ENCODE measurements at places on chromosomes 4 and X. TPM values are rescaled to one million over a fixed set of nuclear protein-coding genes. Genes with fewer than 3 reads are reported as not detected.

The SH2D1A gene
- total RNA-seq, result 67.6 TPM

The BLOC1S4 gene
- total RNA-seq, result 21.0 TPM

The TXK gene
- total RNA-seq, result 13.3 TPM

The RHOH gene
- total RNA-seq, result 114 TPM

The WAS gene
- total RNA-seq, result 89.8 TPM

The AR gene
- total RNA-seq, result not detected

The RBM3 gene
- 258 TPM for total RNA-seq

The GNPDA2 gene
- total RNA-seq, result 19.0 TPM

The FAM236A gene
- not detected for total RNA-seq

- no peak for DNase-seq
- H3K27ac ChIP-seq, result no peak within 1 kb of the TSS
- H3K4me3 ChIP-seq, result no peak within 1 kb of the TSS
- peaks cover 12% of the 10 kb centered on the region for H3K27me3 ChIP-seq
- H3K4me1 ChIP-seq, result peaks cover 6% of the 10 kb centered on the region
- H3K36me3 ChIP-seq, result no peaks in the 10 kb centered on the region
These were observed at the start of gene PNMA6F for GRCh38 chrX:153321381-153322124. Gene PNMA6F (minus strand): TSS chrX:153321767. CDS start chrX:153320674, 1,093 bp downstream.

- H3K4me3 ChIP-seq, result no peak overlapping the region
- H3K27me3 ChIP-seq, result peaks cover 4% of the 10 kb centered on the region
- DNase-seq, result no peak
- H3K36me3 ChIP-seq, result no peaks in the 10 kb centered on the region
- H3K4me1 ChIP-seq, result no peaks in the 10 kb centered on the region
- H3K27ac ChIP-seq, result no peak overlapping the region
These were observed 14.9 kb downstream of the PARM1 start for GRCh38 chr4:74947798-74948197.

- no peak overlapping the region for H3K4me3 ChIP-seq
These were observed 3.7 kb upstream of the UBA1 start for GRCh38 chrX:47189906-47190305.

GRCh38 chrX:48935301-48935670 lies 16.5 kb upstream of the PIM2 start:
- DNase-seq, result no peak
- peak overlapping the region; percentile 55 for H3K4me3 ChIP-seq
- H3K27me3 ChIP-seq, result no peaks in the 10 kb centered on the region
- peak overlapping the region; percentile 99 for H3K27ac ChIP-seq
- peaks cover 60% of the 10 kb centered on the region for H3K36me3 ChIP-seq
- H3K4me1 ChIP-seq, result peaks cover 57% of the 10 kb centered on the region

GRCh38 chr4:138298431-138298830 lies 56.3 kb upstream of the SLC7A11 start:
- no peaks in the 10 kb centered on the region for H3K27me3 ChIP-seq
- H3K4me3 ChIP-seq, result no peak overlapping the region
- no peaks in the 10 kb centered on the region for H3K36me3 ChIP-seq
- no peak for DNase-seq

DNA sequence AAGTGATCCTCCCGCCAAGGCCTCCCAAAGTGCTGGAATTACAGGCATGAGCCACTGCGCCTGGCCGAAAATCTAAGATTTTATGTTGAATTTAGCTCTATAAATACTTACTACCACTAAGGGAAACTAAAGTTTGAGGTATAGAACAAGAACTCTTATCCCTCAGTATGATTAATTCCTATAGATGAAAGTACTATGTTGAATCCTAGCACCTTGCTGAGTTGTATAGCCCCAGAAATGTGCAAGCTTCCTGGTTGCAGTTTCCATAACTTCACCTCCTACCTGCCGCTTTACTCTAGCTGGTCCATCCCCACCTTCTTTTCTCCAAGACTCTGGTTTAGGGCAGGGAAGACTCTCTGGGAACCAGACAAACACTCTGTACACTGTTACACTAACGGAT lies 11.8 kb upstream of the TSPAN5 start:
- DNase-seq, result no peak
- no peaks in the 10 kb centered on the region for H3K27me3 ChIP-seq
- no peak overlapping the region for H3K27ac ChIP-seq
- H3K36me3 ChIP-seq, result peaks cover 4% of the 10 kb centered on the region

GRCh38 chrX:38347136-38347535 lies 5.3 kb upstream of the OTC start:
- peaks cover 11% of the 10 kb centered on the region for H3K27me3 ChIP-seq
- no peaks in the 10 kb centered on the region for H3K36me3 ChIP-seq
- no peak overlapping the region for H3K27ac ChIP-seq
- DNase-seq, result no peak
- H3K4me1 ChIP-seq, result no peaks in the 10 kb centered on the region

DNA sequence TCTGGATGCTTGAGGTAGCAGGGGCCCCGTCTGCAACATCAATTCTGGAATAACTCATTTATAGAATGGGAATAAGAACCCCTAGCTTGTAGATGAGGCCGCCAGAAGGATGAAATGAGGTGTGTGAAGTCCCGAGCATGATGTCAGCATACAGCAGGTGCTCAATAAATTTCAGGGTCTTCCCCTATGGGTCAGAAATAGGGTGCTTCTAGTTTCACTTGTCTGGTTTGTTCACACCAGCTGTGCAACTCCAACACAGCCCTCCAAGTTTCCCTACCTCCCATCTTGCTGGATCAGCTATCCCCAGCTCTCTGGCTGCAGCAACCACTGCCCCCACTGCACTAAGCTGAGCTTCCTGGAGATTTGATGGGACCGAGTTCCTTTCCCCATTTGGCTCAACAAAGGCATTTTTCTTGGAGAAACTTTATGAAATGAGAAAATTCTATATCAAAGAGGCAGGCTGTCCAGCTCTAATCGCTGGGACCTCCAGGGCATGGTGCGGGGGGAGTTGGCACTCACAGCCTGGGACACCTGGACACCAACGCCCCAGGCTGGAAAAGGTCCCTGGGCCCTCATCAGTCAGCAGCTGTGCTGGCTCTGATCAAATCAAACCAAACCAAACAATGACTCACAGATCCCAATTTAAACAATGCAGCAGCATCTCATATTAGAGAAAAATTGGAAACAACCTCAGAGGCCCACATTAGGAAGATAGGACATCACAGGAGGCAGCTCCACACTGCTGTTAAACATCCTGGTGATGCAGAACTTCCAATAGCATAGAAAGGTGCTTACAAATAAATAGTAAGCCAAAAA lies 13.3 kb downstream of the SLC2A9 start:
- no peak overlapping the region for H3K4me3 ChIP-seq
- H3K27me3 ChIP-seq, result no peaks in the 10 kb centered on the region
- no peaks in the 10 kb centered on the region for H3K36me3 ChIP-seq
- peaks cover 44% of the 10 kb centered on the region for H3K4me1 ChIP-seq

DNA sequence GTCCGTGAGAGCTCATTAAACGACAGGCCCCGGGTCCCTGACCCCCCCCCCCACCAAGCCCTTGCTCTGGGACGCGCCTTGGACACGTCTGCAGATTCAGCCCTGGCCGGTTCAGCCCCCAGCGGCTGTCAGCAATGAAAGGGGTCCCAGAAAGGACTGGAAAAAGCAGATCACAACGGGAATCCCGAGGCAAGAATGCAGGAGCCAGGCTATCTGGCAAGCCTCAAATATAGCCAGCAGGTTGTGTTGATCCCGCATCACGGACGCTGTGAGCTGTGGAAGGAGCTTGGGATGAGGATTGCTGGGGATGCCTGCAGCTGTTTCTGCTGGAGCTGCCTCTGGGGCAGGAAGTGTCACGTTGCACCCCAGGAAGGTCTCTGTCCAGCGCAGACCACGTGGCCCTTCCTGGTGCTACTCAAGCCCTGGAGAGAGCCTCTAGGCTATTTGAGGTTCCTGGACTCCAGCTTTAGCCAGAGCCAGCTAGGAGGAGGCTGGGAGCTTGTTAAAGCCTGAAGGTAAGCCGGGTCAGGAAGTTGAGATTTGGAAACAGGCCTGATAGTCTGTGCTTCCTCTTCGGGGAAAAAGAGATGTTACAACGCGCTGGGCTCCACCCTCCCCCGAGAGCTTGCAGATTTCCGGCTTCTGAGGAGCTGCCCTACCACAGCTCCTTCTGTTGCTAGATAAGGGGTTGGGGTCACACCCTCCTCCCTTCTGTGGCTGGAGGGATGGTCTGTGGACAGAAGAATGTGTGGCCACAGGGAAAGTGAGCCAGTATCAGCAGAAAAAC lies 19.3 kb upstream of the CSF2RA start:
- H3K36me3 ChIP-seq, result no peaks in the 10 kb centered on the region
- peaks cover 5% of the 10 kb centered on the region for H3K27me3 ChIP-seq
- peak; percentile 16 for DNase-seq
- no peak overlapping the region for H3K4me3 ChIP-seq
- H3K4me1 ChIP-seq, result peaks cover 5% of the 10 kb centered on the region

- no peak overlapping the region for H3K4me3 ChIP-seq
- H3K4me1 ChIP-seq, result no peaks in the 10 kb centered on the region
- no peak for DNase-seq
- no peak overlapping the region for H3K27ac ChIP-seq
- H3K27me3 ChIP-seq, result no peaks in the 10 kb centered on the region
These were observed 114.5 kb upstream of the SLIT2 start for GRCh38 chr4:20137176-20137575.

- H3K27me3 ChIP-seq, result peaks cover 8% of the 10 kb centered on the region
- no peak overlapping the region for H3K27ac ChIP-seq
- no peak for DNase-seq
- H3K4me3 ChIP-seq, result no peak overlapping the region
- H3K36me3 ChIP-seq, result no peaks in the 10 kb centered on the region
These were observed 391.2 kb downstream of the ANKRD50 start for GRCh38 chr4:124321364-124321763.

GRCh38 chrX:68915778-68916177 lies 87.0 kb downstream of the EFNB1 start:
- no peak overlapping the region for H3K27ac ChIP-seq
- no peaks in the 10 kb centered on the region for H3K36me3 ChIP-seq
- peaks cover 2% of the 10 kb centered on the region for H3K4me1 ChIP-seq
- H3K27me3 ChIP-seq, result peaks cover 12% of the 10 kb centered on the region

GRCh38 chr4:72935462-72935861 lies 134.1 kb downstream of the COX18 start:
- DNase-seq, result peak; percentile 3
- H3K4me3 ChIP-seq, result no peak overlapping the region
- no peaks in the 10 kb centered on the region for H3K36me3 ChIP-seq
- no peak overlapping the region for H3K27ac ChIP-seq
- H3K27me3 ChIP-seq, result peaks cover 12% of the 10 kb centered on the region
- peaks cover 8% of the 10 kb centered on the region for H3K4me1 ChIP-seq

DNA sequence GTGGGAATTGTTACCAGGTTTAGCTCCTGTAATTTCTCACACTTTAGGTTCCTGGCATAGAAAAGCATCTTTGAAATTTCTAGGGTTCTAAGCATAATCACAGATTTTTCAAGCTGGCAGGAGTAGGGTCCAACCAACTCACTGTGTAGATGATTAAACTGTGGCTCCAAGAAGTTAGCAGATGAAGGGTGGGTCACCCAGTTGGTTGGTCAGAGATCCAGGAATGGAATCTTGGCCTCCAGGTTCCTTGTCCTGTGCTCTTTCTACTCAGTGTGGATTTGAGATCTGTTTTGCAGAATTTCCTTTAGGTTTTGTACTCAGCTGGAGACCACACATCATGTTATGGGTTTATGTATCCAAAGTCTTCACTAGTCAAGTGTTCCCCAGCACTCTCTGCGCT lies 90.3 kb upstream of the MAML3 start:
- peaks cover 22% of the 10 kb centered on the region for H3K4me1 ChIP-seq
- H3K36me3 ChIP-seq, result no peaks in the 10 kb centered on the region
- DNase-seq, result no peak
- no peak overlapping the region for H3K27ac ChIP-seq
- H3K4me3 ChIP-seq, result no peak overlapping the region
- no peaks in the 10 kb centered on the region for H3K27me3 ChIP-seq

- no peak overlapping the region for H3K4me3 ChIP-seq
- H3K27me3 ChIP-seq, result no peaks in the 10 kb centered on the region
- no peak for DNase-seq
- no peak overlapping the region for H3K27ac ChIP-seq
These were observed 1653.3 kb upstream of the PCDH7 start for GRCh38 chr4:29066861-29067260.

GRCh38 chr4:138852681-138853080 lies 162.9 kb upstream of the NOCT start:
- H3K4me3 ChIP-seq, result no peak overlapping the region
- no peak overlapping the region for H3K27ac ChIP-seq
- H3K36me3 ChIP-seq, result no peaks in the 10 kb centered on the region
- H3K27me3 ChIP-seq, result peaks cover 21% of the 10 kb centered on the region
- peaks cover 4% of the 10 kb centered on the region for H3K4me1 ChIP-seq

DNA sequence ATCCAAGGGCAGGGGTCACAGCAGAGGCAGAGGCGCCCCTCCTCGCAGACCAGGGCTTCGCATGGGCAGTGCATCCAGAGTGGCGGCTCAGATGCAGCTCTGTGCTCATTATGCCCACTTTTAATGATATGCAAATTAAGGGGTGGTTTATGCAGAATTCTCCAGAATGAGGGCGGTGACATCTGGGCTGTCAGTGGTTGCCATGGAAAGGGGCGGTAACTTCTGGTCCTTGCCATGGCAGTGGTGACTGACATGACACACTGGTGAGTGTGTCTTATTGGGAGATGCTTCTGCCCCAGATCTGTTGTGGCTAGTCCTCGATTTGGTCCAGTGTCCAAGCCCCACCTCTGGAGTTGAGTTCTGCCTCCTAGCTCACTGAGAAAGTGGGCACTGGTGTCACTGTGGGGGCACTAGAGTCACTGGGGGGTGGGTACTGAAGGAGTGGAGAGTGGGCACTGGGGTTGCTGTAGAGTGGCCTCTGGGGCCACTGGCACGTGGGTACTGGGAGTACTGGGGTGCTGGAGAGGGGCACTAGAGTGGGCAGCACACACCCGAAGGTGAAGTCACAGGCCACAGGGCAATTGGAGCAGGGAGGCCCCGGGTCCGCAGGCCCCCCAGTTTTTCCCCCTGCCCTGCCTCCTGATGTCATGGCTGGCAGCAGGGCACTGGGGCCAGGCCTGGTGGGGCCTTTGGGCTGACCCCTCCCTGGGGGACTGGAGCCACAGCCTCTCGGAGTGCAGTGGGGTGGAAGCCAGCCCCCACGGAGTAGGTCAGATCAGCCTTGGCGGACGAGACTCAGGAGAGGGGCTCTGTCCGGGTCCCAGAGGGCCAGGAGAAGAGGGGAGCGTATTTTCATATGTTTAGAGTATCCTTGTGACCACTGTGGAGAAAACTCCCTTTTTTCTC lies 98.6 kb upstream of the NKX1-1 start:
- H3K4me3 ChIP-seq, result no peak overlapping the region
- no peaks in the 10 kb centered on the region for H3K36me3 ChIP-seq
- no peaks in the 10 kb centered on the region for H3K4me1 ChIP-seq
- H3K27ac ChIP-seq, result no peak overlapping the region

- no peak overlapping the region for H3K4me3 ChIP-seq
- no peaks in the 10 kb centered on the region for H3K4me1 ChIP-seq
- H3K36me3 ChIP-seq, result no peaks in the 10 kb centered on the region
- no peak overlapping the region for H3K27ac ChIP-seq
- DNase-seq, result no peak
- peaks cover 21% of the 10 kb centered on the region for H3K27me3 ChIP-seq
These were observed 68.7 kb upstream of the GUCY1A1 start for GRCh38 chr4:155597933-155598451.

Data from activated naive CD8-positive, alpha-beta T cell treated with anti-CD3 and anti-CD28 coated beads for 36 hours (primary cell).